ENCODE measurements at places on chromosomes 11 and 22.

DNA sequence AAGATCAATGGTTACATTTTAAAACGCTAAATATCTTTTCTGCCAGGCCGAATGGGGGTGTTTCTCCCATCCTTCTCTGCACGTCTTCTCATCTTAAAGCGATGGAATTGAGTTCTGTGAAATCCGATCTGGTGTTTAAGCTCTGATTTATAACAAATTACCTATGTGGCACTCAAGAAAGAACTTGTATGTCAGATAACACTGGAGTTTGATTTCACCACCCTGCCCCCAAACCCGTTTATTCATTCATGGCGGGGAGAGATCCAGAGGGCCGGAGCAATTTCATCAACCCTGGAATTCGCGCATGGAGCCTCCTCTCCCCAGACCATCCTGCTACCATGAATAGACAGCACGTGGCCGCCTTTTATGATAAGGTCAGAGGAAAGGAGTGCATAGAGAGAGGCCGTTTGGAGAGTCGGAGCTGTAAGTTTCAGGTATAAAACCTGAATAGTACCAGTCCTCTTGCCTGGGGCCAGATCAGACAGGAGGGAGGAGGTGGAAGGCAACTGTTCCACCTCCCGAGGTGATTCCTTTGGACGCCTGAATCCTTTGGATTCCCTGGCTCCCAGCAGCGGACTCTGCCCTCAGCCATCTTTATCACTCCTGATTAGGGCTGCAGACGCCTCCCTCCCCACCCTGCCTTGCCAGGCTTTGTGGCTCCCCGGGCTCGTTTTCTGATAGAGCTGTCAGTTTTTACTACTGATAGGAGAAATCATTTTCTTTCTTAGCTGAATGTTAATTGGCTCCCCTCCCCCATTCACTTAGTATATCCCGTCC lies 27.3 kb upstream of the NFAM1 start:
- DNase-seq, result no peak

GRCh38 chr11:99584830-99585229 lies 564.1 kb downstream of the CNTN5 start:
- DNase-seq, result no peak

DNA sequence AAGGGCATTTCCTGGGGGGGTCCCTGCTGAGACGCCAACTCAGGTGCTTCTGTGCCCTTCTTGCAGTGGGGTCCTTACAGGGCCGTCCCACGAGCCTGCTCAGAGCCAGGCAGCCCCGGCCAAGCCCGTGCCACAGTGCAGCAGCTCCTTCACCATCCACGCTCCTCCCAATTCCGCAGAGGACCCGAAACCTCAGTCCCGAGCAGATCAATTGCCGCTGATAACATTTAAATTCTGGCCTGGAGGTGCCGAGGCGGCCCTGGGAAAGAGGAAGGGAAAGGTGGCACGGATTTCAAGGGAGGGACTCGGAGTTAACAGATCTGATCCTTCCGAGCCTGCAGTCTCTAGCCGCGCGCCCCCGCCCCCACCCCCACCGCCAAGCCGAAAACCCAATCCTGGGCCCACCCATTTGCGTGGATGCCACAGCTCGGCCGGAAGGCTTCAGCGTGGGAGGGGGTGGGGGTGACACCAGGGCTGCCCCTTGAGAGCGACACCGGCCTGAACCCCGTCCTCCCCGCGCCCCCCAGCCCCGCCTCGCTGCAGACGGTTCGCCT lies 32.3 kb upstream of the JAM3 start:
- no peak for DNase-seq

DNA sequence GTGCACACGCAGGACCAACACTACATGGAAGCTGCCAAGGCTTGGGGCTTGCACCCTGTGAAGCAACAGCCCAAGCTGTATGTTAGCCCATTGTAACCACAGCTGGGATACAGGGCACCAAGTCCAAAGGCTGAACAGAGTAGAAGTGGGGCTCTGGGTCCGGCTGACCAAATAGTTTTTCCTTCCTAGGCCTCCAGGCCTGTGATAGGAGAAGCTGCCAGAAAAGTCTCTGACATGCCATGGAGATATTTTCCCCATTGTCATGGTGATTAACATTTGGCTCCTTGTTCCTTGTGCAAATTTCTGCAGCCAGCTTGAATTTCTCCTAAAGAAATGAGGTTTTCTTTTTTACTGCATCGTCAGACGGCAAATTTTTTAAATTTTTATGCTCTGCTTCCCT lies 941.2 kb downstream of the FAM181B start:
- no peak for DNase-seq

DNA sequence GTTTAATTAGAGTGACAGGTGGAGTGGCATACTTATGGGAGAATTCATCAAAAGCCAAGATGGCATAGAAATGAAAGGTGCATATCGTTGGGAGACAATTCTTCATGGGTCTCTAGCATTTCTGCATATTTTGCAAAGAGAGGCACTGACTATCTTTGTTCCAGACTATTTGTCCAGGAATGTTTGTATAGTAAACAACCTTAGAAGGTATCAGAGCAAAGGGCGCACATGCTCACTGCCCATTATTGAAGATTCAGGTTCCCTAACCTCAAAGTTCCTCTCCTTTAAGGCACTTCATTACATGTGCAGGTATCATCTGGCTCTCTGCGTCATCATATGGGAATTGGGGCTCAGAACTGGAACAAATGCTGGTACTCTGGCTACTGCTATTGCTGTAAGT lies 4.7 kb upstream of the NEU3 start:
- no peak for DNase-seq

GRCh38 chr11:35126000-35126878 lies 12.7 kb upstream of the CD44 start:
- no peak for DNase-seq

All from HS-27A (cell line).